ENCODE measurements at places on chromosomes 1 and 21. TPM values are rescaled to one million over a fixed set of nuclear protein-coding genes. Genes with fewer than 3 reads are reported as not detected.

The TLCD4 gene
- total RNA-seq = 3.5 TPM

The TDRD5 gene
- 1.3 TPM for total RNA-seq

The OR2AJ1 gene
- total RNA-seq = not detected

The TRIM62 gene
- 10.3 TPM for total RNA-seq

The CCDC27 gene
- not detected for total RNA-seq

The ZNF684 gene
- total RNA-seq = 7.3 TPM

The SNRNP40 gene
- 111 TPM for total RNA-seq

GRCh38 chr1:212284332-212284743 is 872 bp upstream of the PPP2R5A start:
- no peaks in the 10 kb centered on the region for H3K27me3 ChIP-seq
- H3K27ac ChIP-seq = peak overlapping the region; percentile 83
- H3K4me1 ChIP-seq = peaks cover 3% of the 10 kb centered on the region
- H3K4me3 ChIP-seq = peak overlapping the region; percentile 92
- DNase-seq = no peak

DNA sequence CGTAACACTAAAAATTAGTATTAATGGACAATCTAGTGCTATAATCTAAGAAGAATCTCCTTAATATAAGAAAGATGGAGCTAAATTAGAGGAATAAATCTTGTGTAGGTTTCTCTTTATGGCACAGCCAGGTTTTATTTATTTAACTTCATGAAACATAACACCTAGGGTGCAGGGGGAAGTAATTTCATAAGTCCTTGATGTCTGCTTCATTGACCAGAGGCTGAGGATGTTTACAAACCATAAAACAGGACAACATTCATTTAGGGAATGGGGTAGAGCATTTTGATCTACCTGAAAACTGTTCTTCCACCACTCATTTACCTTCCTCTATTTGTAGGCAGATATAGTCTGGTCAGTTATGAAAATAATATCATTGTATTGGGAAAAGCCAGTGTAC is 95.5 kb downstream of the NGF start:
- no peaks in the 10 kb centered on the region for H3K36me3 ChIP-seq
- no peak for DNase-seq
- H3K4me1 ChIP-seq = no peaks in the 10 kb centered on the region
- no peaks in the 10 kb centered on the region for H3K27me3 ChIP-seq
- no peak overlapping the region for H3K4me3 ChIP-seq

- peak within 1 kb of the TSS; percentile 53 for H3K27ac ChIP-seq
- H3K4me1 ChIP-seq = peaks cover 20% of the 10 kb centered on the region
- peak within 1 kb of the TSS; percentile 77 for H3K4me3 ChIP-seq
These were observed at the start of gene PCNX2 for GRCh38 chr1:233295237-233295974. TSS of gene PCNX2 (minus strand) at chr1:233295725. CDS start at chr1:233295478, 247 bp downstream.

DNA sequence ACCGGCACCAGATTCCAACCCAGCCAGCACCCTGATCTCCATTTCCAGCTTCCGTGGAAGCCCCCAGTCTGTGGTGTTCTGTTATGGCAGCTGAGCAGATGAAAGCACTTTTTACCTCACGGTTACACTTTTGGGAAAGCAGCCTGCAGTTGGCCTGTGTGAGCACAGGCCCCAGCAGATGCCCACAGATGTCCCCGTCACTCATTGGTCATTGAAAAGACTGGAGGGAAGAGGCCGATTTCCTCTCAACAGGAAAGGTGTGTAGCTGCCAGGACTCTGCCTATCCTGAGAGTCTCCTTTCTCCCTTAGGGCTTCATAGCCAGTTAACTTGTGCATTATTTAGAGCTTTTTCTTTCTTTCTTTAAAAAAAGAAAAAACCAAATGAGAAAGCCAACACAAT is 123.0 kb downstream of the PCBP3 start:
- no peak overlapping the region for H3K27ac ChIP-seq
- no peaks in the 10 kb centered on the region for H3K27me3 ChIP-seq
- no peak overlapping the region for H3K4me3 ChIP-seq
- no peaks in the 10 kb centered on the region for H3K4me1 ChIP-seq
- H3K36me3 ChIP-seq = no peaks in the 10 kb centered on the region

DNA sequence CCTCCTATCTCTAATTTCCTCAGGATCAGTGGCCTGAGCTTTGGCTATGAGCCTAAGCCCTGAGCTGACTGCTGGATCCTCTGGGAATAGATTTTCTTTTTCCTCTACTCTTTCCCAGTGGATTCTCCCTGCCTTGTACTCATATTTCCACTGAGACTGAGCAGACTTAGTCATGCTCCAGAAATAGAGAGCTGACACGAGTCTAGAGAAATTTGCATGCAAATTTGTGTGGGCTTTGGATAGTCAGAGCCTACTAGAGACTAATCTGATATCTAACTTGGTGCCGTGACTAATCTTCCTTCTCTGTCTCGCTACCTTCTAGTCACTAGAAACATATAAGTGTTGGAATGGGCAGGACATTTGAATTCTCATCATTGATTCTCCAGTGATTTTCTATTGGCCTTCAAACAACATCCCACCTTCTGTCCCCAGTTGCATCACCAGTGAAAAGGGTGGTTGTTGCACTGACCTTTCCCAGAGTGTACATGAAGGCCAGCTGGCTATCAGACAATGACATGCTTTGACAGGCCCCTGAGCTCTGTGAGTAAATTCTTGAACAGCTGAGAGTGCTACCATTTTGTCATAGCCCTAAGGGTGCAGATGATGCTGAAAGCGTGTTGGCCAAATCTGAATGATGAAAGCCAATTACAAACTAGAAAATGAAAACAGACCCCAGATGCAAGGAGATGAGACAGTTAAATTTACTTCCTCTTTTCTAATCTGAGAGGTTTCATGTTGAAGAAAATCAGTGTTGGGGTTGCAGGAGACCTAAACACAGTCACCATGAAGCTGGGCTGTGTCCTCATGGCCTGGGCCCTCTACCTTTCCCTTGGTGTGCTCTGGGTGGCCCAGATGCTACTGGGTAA is at the start of gene FCRLA:
TSS of gene FCRLA (plus strand) at position 748 of the 866 bp plus-strand sequence. CDS start at position 784, 36 bp downstream.
- H3K4me1 ChIP-seq = no peaks in the 10 kb centered on the region
- no peaks in the 10 kb centered on the region for H3K36me3 ChIP-seq
- DNase-seq = no peak
- H3K27ac ChIP-seq = no peak within 1 kb of the TSS

GRCh38 chr21:34020005-34020847 is 53.2 kb upstream of the MRPS6 start:
- no peak overlapping the region for H3K4me3 ChIP-seq
- H3K27ac ChIP-seq = no peak overlapping the region
- peaks cover 8% of the 10 kb centered on the region for H3K4me1 ChIP-seq
- DNase-seq = no peak

- no peak overlapping the region for H3K27ac ChIP-seq
- no peak for DNase-seq
- H3K36me3 ChIP-seq = no peaks in the 10 kb centered on the region
- no peak overlapping the region for H3K4me3 ChIP-seq
- no peaks in the 10 kb centered on the region for H3K4me1 ChIP-seq
These were observed 10.6 kb downstream of the ZZZ3 start for GRCh38 chr1:77671836-77672235.

DNA sequence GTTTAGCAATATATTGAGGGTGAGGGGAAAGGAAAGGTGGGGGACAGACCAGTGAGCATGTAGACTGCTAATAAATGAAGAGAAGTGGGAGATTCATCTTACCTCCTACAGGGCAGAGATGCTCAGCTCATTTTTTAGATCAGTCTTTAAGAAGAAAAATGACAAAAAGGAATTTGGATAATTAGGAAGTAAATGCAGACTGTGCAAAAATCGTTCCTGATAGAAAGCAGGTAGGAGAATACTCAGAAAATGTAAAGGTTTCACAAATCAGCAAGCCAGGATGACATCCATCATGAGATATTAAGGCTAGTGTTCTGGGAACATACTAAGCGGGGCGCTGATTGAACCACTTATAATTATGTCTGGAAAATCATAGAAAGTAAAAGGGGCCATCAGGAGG is 106.3 kb downstream of the RNF220 start:
- peaks cover 34% of the 10 kb centered on the region for H3K4me1 ChIP-seq
- DNase-seq = no peak
- H3K27me3 ChIP-seq = peaks cover 8% of the 10 kb centered on the region

DNA sequence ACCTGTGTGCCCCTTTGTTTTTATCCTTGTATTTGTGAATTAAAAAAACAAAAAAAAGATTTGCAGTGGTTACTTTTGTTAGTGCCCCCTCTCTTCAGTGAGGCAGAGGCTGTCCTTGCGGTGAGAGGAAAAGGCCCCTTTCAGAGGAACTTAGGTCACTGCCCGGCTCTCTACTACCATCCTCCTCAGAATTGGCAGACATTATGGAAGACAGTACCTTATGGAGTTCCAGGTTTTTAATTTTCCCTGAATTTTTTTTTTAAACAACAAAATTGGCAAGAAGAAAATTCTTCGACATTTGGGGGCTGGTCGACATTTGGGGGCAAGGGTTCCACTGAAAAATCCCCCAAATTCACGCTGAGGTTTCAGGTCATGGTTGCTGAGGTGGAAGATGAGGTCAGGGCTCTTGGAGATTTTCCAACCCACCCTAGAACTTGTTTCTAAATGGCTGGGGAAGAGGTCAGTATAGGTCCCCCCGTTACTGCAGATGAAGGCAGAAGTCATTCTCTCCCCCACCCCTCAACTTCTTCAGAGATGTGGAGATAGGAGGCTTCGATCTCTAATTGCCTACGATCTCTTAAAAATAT is 5.3 kb downstream of the RXFP4 start:
- no peak overlapping the region for H3K27ac ChIP-seq
- H3K4me1 ChIP-seq = peaks cover 1% of the 10 kb centered on the region
- peaks cover 19% of the 10 kb centered on the region for H3K36me3 ChIP-seq

- DNase-seq = no peak
- no peak overlapping the region for H3K4me3 ChIP-seq
- no peaks in the 10 kb centered on the region for H3K27me3 ChIP-seq
- H3K27ac ChIP-seq = no peak overlapping the region
These were observed 125.0 kb downstream of the ADSS2 start for GRCh38 chr1:244326757-244327156.

GRCh38 chr1:226615876-226616275 is 67.3 kb downstream of the STUM start:
- no peak for DNase-seq
- no peaks in the 10 kb centered on the region for H3K27me3 ChIP-seq
- H3K27ac ChIP-seq = no peak overlapping the region
- H3K4me3 ChIP-seq = no peak overlapping the region
- H3K36me3 ChIP-seq = no peaks in the 10 kb centered on the region

DNA sequence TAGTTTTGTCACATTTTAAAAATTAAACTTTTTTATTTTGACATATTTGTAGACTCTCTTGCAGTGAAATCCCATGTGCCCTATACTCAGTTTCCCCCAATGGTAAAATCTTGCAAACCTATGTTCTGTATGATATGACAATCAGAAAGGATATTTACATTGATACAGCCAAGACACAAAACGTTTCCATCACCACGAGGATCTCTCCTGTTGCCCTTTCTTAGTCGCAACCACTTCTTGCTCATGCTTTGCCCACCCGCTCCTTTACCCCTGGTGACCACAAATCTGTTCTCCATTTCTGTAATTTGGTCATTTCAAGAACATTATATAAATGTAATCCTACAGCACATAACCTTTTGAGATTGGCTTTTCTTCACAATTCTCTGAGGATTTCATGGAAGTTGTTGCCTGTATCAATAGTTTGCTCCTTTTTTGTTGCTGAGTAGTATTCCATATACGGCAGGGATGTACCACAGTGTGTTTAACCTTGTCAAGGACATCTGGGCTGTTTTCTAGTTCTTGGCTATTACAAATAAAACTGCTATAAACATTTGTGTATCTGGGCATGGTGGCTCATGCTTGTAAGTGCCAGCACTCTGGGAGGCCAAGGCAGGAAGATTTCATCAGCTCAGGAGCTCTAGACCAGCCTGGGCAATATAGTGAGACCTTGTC is 14.0 kb upstream of the BATF3 start:
- no peaks in the 10 kb centered on the region for H3K27me3 ChIP-seq
- H3K4me3 ChIP-seq = no peak overlapping the region
- no peak for DNase-seq
- H3K4me1 ChIP-seq = no peaks in the 10 kb centered on the region
- H3K27ac ChIP-seq = no peak overlapping the region

DNA sequence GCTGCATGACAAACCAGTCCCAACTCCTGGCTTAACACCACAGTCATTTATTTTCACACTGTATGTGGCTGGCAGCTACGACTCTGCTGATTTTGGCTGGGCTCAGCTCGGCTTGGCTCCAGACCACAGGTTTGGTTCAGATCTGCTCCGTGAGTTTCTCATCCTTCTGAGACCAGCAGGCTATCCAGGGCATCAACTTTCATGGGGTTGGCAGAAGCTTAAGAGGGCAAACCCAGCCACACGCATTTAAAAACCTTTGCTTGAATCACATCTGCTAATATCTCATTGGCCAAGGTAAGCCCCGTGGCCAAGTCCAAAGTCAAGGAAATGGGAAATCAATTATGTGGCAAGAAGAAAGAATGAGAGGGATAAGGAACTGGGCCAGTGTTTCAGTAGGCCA is 574.2 kb downstream of the MATN1 start:
- no peak overlapping the region for H3K27ac ChIP-seq
- no peak for DNase-seq
- H3K36me3 ChIP-seq = no peaks in the 10 kb centered on the region
- no peak overlapping the region for H3K4me3 ChIP-seq
- H3K27me3 ChIP-seq = no peaks in the 10 kb centered on the region
- no peaks in the 10 kb centered on the region for H3K4me1 ChIP-seq

DNA sequence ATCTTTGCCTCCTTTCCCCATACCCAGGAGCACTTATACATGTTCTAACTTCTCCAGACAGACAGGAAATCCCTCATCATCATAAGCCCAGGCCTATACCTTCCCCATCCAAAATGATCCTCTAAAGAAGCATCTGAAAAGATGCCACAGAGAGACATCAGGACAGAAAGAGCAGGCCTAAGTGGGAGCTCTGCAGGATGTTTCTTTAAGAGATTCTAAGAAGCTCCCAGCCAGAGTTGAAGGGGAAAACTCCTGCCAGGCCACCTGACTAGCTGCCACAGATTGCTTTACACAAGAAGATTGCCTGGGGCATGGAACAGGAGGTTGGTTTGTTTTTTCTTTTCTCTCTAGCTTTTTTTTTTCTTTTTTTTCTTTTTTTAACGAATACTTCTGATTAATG is 275.8 kb downstream of the VAV3 start:
- H3K27me3 ChIP-seq = no peaks in the 10 kb centered on the region
- H3K4me3 ChIP-seq = no peak overlapping the region
- H3K36me3 ChIP-seq = no peaks in the 10 kb centered on the region
- H3K27ac ChIP-seq = no peak overlapping the region
- no peak for DNase-seq
- no peaks in the 10 kb centered on the region for H3K4me1 ChIP-seq

DNA sequence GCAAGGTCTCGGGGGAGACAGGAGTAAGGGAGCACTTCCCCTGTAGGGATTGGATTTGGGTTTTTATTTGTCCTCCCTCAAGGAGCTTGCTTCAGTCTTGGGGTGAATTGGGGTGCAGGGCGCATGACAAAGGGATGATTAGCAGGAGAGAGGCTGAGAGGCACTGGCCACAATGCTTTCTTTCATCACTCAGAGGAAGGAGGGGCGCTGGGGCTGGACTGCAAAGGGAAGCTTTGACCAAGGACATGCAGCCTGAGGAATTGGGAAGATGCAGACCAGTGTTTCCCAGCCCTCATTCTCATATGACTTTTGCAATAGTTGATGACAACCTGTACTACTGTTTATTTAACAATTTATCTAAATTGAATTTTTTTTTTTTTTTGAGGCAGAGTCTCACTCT is 34.1 kb upstream of the PDPN start:
- H3K27ac ChIP-seq = no peak overlapping the region
- 0 out of 2 replicates have a peak, but pooled peaks cover 6% of the 10 kb centered on the region for H3K4me1 ChIP-seq
- H3K4me3 ChIP-seq = no peak overlapping the region
- H3K36me3 ChIP-seq = no peaks in the 10 kb centered on the region

Data from H1 (cell line).